ENCODE measurements at places on chromosomes 16 and 17. TPM values are rescaled to one million over a fixed set of nuclear protein-coding genes. Genes with fewer than 3 reads are reported as not detected.

KRTAP1-3 gene
- total RNA-seq = not detected

SLC43A2 gene
- total RNA-seq = 8.6 TPM

NOL11 gene
- 25.9 TPM for total RNA-seq

EFNB3 gene
- 0.42 TPM for total RNA-seq

TEX19 gene
- not detected for total RNA-seq

- no peak for DNase-seq
These were observed 616 bp downstream of the PTX4 start for GRCh38 chr16:1488054-1488601.

DNA sequence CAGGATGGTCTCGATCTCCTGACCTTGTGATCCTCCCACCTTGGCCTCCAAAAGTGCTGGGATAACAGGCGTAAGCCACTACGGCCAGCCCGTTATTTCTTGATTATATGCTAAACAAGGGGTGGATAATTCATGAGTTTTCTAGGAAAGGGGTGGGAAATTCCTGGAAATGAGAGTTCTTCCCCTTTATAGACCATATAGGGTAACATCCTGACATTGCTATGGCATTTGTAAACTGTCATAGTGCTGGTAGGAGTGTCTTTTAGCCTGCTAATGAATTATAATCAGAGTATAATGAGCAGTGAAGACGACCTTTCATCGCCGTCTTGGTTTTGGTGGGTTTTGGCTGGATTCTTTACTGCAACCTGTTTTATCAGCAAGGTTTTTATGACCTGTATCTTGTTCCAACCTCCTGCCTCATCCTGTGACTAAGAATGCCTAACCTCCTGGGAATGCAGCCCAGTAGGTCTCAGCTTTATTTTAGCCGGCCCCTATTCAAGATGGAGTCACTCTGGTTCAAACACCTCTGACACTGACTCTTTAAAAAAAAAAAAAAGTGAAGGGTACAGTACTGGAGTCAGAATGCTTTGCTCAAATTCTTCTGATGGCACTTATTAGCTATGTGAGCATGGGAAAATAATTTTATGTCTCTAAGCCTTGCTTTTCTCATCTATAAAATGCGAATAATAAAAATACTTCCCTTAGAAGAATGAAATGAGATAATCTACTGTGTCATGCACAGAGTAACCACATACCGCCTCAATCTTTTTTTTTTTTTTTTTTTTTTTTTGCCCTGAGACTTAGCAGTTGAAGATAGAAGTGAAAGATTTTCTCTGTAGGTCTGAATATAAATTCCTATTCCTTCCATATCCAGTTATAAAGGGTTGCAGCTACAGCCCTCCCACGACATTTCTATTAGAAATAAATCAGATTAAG is 5.1 kb upstream of the CALCOCO2 start:
- no peak for DNase-seq

DNA sequence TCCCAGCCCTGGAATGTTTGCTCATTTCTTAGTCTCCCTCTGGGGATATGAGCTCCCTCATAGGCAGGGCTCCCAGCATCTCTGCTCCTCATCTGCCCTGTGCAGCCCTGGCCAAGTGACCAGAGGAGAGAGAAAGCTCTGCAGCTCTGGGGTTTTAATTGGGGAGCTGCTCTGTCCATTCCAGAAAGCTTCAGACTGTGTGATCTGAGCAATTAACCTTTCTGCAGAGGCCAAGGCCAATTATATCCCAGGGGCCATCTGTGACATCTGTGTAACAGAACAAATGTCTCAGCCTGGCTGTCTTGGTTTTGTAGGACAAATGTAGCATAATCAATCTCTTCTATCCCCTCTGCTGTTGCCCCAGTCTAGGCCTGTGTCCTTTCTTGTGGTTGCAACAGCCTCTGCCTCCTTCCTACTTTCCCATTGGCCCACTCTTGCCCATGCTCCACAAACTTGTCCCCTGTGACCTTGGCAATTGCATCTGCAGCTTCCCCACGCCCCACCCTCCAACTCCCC is 156.0 kb downstream of the GSG1L start:
- DNase-seq = no peak

DNA sequence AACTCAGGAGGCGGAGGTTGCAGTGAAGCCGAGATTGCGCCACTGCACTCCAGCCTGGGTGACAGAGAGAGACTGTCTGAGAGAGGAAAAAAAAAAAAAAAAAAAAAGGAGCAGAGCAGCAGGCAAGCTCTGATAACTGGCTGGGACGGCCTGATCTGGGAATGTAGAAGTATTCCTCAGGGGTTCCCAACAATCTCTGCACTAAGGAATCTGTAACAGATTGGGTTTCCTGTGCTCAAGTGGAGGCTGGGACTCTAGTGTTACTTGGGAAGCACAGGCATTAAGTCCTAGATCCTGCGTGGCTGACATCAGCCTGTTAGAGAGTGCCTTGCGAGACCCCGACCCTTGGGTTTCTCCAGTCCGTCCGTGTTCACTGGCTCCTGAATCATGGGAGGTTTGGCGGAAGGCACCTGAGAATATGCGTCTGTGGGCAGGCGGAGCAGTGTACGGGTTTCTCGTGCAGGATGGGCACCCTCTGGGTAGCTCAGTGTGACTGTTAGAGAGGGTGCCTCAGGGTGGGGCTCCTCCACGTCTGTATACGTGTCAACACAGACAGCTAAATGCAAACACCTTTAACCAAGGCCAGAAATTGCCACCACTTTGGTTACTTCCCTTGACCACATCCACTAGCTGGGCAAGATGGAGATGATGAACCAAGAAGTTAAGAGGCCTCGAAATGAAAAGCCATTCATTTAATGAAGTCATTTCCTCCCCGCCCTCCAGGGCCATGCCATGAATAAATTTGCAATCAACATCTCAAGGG is 174.9 kb upstream of the RPL38 start:
- no peak for DNase-seq

DNA sequence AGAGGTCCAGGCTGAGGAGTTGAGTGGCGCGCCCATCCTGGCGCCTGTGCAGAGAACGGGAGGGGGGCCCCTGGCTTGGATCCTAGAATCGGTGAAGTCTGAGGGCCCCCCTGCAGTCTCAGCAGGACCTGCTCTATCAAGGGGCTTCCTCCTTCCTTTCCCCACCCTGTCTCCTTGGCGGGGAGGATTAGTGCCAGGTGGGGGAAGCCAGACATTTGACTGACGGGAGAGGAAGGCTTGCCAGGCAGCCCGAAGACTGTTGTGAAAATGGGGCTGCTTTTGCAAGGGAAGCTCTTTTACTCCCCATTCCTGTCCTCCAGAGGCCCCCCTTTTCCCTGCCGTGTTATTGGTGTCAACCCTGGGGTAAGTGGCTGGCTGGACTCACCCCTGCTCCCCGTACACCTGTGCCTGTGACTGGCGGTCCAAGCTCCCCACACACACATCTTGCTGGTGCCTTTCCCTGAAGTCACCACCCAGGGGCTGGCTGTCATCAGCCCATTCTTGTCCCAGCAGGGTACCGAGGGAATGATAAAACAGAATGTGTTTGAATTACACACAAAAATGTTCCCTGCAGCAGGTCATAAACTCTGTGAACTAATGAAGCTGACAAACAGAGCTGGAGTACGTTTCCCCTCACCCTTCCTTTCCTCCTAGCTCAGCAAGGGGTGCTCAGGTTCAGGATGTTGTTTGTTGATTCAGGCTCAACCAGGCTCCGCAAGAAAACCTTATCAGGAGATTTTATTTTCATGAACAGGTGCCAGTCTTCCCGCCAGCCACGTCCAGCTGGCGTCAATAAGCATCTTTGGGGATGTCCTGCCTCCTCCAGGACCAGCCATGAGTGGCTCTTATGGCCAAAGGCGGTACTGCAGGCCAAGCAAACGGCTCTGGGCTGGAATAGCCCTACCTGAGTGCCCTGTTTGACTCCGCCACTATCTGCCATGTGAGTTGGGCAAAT is 4.4 kb upstream of the ARMC7 start:
- DNase-seq = no peak

DNA sequence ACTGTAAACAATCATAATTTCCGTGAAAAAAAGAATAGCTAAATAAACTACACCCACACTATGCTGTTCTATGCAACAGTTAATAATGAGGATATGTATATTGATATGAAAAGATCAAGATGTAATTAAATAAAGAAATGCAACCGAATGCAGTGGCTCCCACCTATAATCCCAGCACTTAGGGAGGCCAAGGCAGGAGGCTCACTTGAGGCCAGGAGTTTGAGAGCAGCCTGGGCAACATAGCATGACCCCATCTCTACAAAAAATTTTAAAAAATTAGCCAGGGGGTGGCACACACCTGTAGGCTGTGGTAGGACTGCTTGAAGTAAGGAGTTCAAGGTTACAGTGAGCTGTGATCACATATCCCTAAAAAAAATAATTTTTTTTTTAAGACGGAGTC is 14.9 kb downstream of the CENPV start:
- DNase-seq = no peak

DNA sequence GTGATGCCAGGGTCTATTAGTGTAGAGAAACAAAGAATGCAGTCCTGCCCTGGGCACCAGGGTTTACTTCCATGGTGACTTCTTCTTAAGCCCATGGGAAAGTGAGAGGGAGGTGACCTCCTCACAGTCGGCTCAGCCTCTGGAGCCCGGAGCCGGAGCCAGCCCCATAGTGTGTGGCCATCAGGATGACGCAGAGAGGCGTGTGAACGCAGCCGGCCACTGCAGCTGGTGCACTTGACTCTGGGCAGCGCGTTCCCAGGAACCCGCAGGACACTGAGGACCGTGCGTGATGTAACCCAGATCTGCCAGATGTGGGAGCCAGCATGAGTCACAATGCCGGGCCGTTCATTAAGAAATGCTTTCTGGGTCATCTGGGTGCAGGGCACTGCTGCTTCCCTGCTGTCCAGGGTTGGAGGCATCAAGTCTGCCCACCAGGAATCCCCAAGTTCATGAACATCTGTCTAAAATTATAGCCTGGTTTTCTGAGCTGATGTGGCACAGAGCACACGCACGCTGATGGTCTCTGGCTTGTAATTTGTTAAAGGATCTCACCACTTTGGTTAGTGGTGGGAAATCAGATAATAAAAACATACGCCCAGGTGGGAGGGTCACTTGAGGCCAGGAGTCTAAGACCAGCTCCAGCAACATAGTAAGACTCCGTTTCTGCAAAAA is 114.1 kb downstream of the PITPNC1 start:
- DNase-seq = peak; percentile 89

DNA sequence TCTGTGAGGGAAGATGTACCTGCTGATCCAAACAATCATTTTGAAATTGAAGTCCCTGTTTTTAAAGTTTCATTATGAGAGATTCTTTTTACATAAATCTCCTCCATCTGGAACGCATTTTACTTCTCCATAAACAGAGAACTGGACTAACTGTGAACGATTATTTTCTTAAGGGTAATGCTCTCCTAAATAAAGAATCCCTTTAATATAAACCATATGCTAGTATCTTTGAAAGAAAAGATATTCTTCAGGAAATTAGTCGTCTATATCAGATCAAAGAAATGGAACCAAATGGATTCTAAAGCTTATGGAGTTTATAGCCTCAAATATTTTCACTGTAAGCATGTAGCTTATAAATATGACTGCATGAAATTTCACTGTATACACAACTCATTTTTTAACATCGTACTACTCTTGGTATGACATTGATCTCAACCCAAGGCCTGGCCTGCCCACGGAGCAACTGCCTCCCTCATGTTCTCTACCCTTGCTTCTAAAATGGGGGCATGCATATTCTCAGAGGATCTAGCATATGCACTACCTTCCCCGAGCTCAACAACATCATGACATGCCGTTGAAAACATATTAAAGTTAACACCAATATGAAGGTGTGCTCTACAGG is 66.4 kb downstream of the MYH10 start:
- DNase-seq = no peak

GRCh38 chr17:65785109-65785508 is 223.7 kb upstream of the AXIN2 start:
- no peak for DNase-seq
